Peyer's patch (tissue), 4 donors: ENCODE measurements at places on chromosomes 5 and 9.

GRCh38 chr5:136037001-136037705 is 8.4 kb downstream of the TGFBI start:
- no peaks in the 10 kb centered on the region for H3K4me1 ChIP-seq
- no peaks in the 10 kb centered on the region for H3K27me3 ChIP-seq
- peak overlapping the region; percentile 12 for H3K27ac ChIP-seq
- H3K4me3 ChIP-seq = no peak overlapping the region
- peak; percentile 31 for DNase-seq

DNA sequence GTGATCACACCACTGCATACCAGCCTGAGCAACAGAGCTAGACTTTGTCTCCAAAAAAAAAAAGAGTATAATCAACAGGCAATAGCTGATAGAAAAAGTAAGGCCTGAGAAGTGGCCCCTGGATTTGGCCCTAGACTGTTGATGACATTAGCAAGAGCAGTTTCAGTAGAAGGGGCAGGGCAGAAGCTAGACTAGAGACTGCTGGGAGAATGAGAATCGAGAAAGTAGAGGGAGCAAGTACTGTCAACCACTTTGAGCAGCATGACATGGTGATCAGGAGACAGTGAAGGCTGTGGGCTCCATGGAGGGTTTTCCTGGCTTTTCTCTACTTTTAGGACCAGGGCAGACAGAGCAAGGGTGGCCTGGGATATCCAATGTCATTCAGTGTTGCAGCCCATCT is 34.9 kb upstream of the B4GALT1 start:
- no peak overlapping the region for H3K27ac ChIP-seq
- DNase-seq = no peak
- no peaks in the 10 kb centered on the region for H3K36me3 ChIP-seq
- no peaks in the 10 kb centered on the region for H3K27me3 ChIP-seq

- H3K36me3 ChIP-seq = no peaks in the 10 kb centered on the region
- H3K27ac ChIP-seq = peak overlapping the region; percentile 86
- peak; percentile 64 for DNase-seq
- peak overlapping the region; percentile 80 for H3K4me3 ChIP-seq
These were observed 46.8 kb upstream of the RNF20 start for GRCh38 chr9:101486693-101487442.

- peak within 1 kb of the TSS; percentile 87 for H3K4me3 ChIP-seq
- H3K36me3 ChIP-seq = no peaks in the 10 kb centered on the region
- peak; percentile 90 for DNase-seq
These were observed at the start of gene CORO2A for GRCh38 chr9:98192503-98193335. TSS of gene CORO2A (minus strand) at chr9:98192637. CDS start at chr9:98157660, 34,977 bp downstream.

- no peak overlapping the region for H3K4me3 ChIP-seq
- no peaks in the 10 kb centered on the region for H3K4me1 ChIP-seq
- no peaks in the 10 kb centered on the region for H3K27me3 ChIP-seq
- H3K27ac ChIP-seq = no peak overlapping the region
- peaks cover 78% of the 10 kb centered on the region for H3K36me3 ChIP-seq
- DNase-seq = no peak
These were observed 12.3 kb upstream of the MRNIP start for GRCh38 chr5:179870952-179871351.
